ENCODE measurements at places on chromosomes 13 and 19. TPM values are rescaled to one million over a fixed set of nuclear protein-coding genes. Genes with fewer than 3 reads are reported as not detected.

The FGF22 gene
- total RNA-seq: 0.30 TPM

The METTL21C gene
- not detected for total RNA-seq

The RNASEH2A gene
- total RNA-seq: 62.4 TPM

The ACOD1 gene
- total RNA-seq: not detected

The VSTM1 gene
- total RNA-seq: not detected

The GSX1 gene
- total RNA-seq: not detected

The NEK3 gene
- total RNA-seq: 10.4 TPM

The MBD3L3 gene
- not detected for total RNA-seq

The ZNF793 gene
- 2.7 TPM for total RNA-seq

The ZNF665 gene
- total RNA-seq: 2.1 TPM

The PPM1N gene
- total RNA-seq: 0.89 TPM

The NKPD1 gene
- 0.15 TPM for total RNA-seq

The CYP4F8 gene
- total RNA-seq: not detected

The PAF1 gene
- 55.2 TPM for total RNA-seq

The LRP3 gene
- 22.2 TPM for total RNA-seq

The ZNF112 gene
- total RNA-seq: 1.5 TPM

The PGPEP1 gene
- 8.7 TPM for total RNA-seq

The VSIG10L gene
- 0.17 TPM for total RNA-seq

The LILRB5 gene
- not detected for total RNA-seq

The CEBPA gene
- not detected for total RNA-seq

The MAP3K10 gene
- total RNA-seq: 4.9 TPM

The SPIB gene
- total RNA-seq: not detected

The ZFP30 gene
- total RNA-seq: 7.1 TPM

The ARRDC5 gene
- total RNA-seq: not detected

The C19orf38 gene
- total RNA-seq: 0.15 TPM

The EFNB2 gene
- total RNA-seq: 28.4 TPM

The KIRREL2 gene
- under 0.01 TPM for total RNA-seq

The DZIP1 gene
- 23.4 TPM for total RNA-seq

The GPC6 gene
- total RNA-seq: 15.8 TPM

The VAV1 gene
- total RNA-seq: not detected

The ELAVL3 gene
- total RNA-seq: not detected

The ATP4A gene
- not detected for total RNA-seq

The CACNG8 gene
- under 0.01 TPM for total RNA-seq

The ZNF418 gene
- total RNA-seq: 1.2 TPM

The PALM3 gene
- total RNA-seq: 0.15 TPM
